ENCODE measurements at places on chromosomes 5 and 9.

DNA sequence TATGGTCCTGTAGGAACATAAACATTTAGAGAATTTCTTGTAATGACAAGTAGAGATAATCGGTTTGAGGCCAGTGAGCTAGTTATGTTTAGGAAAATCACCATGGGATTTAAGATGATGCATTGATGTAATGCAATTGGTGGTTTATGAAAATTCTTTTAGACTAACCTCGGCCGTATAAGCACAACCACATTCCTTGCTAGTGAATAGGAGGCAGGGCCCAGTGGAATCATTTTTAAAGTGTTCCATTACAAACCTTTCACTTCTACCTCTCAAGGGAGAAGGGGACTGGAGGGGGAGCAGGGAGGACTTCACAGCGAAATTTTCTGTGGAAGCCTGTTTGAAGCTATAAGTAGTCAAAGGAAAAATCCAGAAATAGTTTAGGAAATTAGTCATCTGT lies 71.8 kb upstream of the NFIL3 start:
- peak; percentile 76 for DNase-seq

DNA sequence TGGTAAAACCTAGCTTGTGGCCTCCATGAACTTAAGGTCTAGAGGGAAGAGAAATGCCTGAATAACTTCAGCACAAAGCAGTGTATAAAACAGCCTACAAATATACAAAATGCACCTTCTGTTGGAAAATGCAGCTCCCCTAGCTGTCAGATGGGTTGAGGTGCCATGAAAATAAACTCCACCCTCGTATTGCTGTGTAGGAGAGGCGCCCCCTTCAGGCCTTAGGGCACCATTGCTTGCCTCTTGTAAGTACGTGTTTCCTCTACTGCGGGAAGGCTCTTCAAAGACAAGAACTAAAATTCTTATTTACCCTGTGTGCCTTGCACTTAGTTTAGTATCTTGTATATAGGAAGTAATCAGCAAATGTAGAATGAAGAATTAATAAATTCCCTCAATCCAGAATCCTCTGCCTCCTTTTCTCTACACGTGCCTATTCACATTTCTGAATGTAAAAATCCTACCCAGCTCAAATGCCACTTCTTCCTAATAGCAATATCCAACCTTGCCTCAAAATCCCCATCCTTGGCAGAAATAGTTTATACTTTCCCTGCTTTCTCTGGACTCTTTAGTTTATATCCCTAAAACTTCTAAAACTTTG lies 393.7 kb upstream of the PDE4D start:
- DNase-seq = peak; percentile 47

DNA sequence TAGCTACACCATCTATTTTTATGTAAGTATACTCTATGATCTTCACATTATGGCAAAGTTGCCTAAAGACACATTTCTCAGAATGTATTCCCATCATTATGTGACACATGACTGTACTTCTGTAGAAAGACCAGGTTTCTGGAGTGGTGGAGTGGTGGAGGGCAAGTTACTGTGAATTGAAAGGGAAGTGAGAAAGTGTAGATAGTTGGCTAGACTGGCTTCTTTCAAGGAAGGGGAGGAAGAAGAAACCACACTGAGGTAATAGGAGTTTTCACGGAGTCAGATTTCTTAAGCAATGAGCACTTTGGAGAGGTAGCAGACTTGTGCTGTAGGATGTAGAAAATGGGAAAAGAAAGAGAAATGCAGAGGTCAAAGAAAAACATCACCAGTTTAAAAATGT lies 50.9 kb upstream of the EQTN start:
- DNase-seq = no peak

DNA sequence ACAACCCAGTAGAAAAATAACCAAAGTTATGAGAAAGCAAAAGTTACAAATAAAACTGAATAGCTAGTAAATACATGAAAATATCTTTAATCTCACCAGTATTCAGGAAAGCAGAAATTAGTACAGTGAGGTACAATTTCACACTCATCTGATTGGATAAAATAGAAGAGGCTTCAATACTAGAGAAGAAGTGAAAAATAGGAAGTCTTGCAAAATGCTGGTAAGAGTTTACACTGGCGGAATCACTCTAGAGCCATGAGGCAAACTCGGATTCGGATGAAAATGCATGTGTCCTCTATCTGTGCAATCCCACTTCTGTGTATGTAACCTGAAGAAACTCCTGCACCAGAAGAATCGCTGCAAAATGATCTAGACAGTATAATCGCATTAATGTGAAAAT lies 128.9 kb downstream of the CCDC192 start:
- DNase-seq = no peak

DNA sequence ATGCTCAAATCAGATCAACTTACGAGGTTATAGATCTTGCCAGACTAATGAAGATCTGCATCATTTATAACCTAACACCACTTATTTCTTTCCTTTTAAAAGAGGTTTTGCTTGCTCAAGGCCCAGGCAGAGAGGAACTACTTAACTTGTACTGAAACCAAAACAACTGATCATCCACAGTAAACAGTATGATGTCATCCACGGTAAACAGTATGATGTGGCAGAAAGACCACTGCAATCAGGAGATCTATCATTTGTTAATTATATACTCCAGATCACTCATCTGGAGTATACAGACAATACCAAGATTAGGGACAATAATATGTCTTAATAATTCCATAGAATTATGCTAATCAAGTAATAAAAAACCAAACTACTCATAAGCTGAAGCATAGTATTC lies 116.8 kb downstream of the ADAMTS6 start:
- no peak for DNase-seq

- DNase-seq = no peak
Observed at GRCh38 chr5:59798862-59799667, 94.5 kb downstream of the PDE4D start.

DNA sequence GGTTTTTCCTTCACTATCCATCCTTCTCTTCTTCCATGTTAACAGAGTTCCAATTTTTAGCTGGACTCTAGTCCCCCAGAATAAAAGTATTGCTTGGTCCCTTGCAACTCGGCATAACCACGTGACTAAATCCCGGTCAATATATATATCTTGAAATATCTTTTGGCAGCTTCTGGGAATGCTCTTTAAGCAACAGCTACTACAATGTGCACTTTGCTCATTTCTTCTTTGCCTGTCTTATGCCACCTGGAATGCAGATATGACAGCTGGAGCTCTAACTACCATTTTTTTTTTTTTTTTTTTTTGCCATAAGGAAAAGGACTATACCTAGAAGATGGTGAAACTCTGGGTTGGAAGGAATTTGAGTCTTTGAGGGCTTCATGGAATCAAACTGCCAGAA lies 82.6 kb downstream of the GCNT4 start:
- DNase-seq = no peak

DNA sequence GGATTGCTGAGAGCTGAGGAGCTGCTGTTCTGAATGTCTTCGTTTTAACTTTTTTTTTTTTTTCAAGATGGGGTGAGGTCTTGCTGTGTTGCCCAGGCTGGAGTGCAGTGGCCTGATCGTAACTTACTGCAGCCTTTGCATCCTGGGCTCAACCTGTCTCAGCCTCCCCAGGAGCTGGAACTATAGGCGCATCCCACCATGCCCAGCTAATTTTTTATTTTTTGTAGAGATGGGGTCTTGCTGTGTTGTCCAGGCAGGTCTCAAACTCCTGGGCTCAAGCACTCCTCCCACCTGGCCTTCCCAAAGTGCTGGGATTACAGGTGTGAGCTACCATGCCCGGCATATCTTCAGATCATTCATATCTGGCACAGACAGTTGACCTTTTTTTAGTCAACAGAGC lies 46.5 kb downstream of the TRIO start:
- no peak for DNase-seq

GRCh38 chr9:124037790-124038189 lies 26.2 kb downstream of the LHX2 start:
- no peak for DNase-seq

DNA sequence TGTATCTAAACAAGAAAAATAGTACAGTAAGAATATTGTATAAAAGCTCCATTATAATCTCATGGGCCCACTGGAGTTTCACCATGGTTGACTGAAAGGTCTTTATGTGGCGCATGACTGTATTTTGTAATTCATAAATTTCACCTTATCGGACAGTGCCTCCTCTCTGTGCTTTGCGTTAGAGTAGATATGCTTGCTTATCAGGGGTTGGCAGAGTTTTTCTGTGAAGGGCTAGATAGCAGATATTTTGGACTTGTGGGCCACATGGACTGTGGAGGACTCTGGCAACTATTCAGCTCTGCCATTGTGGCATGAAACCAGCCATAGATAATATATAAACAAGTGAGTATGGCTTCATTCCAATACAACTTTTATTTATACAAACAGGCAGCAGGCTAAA lies 23.2 kb downstream of the GAPVD1 start:
- no peak for DNase-seq

DNA sequence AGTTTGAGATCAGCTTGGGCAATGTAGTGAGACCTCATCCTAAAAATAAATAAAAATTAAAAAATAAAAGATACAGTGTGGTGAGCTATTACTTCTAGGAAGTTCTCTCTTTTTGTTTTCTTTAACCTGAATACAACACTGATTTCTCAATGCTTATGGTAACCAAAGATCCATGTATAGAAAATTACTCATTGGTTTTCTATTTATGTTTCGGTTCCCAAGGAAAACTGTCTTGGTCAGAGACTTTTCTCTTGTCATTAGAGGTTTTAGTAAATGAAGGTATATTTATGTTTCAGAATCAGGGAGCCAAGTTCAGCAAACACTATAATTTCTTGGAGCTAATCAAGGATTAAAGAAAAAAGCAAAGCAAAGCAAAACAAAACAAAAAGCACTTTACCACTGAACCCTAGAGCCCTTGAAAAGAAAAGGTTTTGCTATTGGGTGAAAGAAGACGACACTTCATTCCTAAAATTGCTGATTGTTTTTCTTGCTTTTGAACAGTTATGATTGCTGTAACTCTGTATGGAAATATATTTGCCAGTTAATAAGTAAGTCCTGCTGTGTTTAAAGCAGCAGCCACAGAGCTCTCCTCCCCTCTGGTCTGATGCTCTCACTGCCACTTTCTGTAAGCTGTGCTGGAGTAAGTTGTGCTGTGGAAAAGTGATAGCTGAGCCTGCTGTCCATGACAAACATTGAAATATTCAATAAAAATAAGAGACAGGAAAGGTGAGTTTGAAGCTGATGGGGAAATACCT lies 298.2 kb downstream of the CD180 start:
- no peak for DNase-seq
